ENCODE measurements at places on chromosomes 4 and X.

- no peak for DNase-seq
Measured at GRCh38 chr4:6924361-6924779, 14.7 kb downstream of the TBC1D14 start.

GRCh38 chr4:165005352-165005925, 26.4 kb upstream of the TRIM60 start:
- DNase-seq: no peak

DNA sequence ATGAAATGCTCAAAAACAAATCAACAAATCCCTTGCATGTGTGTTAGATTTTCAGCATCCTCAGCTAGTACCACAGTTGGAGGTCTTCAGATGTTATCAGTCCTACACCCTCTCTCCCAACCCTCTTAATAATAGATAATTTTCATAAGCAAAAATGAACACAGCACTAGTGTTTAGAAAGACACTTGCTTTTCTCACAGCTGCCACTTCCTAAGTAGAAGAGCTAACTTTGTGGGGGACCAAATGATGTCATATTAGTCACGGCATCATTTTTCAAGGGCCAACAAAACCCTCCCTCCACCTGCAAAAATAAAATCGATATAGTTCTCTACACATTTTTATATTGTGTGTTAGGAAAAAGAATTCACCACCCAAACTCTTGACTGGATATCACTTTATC, 163.5 kb upstream of the GYPA start:
- DNase-seq: no peak

DNA sequence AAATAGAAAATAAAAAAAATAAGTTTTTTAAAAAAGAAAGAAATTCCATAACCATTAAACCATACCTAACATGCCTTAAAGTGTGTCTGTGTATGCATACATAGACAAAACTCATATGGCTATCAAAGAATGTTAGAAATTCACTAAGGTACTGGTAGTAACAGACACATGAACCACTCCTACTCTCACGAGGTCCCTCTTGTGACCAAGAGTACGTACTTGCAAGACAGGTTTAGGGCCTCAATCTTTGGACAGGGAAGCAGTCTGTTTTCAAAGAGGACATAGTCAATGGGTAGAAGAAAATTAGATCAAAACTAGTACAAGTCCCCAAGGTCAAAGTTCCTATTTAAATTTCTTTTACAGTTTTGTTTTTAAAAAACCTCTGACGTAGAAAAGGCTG, 117.3 kb downstream of the CHM start:
- DNase-seq: no peak

DNA sequence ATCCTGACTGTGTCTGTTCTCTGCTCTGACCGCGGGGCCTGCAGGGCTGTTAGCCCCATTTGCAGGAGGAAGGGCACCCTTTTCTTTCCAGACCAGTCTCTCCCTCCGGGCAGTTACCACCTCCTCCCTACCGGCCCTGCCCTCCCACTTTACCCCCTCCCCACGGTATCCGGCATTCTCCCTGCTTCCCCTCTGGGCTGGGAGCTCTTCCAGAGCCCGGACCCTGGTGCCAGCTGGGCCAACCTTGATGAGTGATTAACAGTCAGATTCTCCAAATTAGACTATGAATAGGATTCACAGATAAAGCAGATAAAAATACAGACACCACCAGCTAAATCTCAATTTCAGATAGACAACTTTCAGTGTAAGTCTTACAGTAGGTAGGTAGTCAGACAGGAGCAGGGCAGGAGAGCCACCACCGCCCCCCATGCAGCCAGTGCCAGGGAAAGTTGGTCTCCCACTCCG, 23.4 kb upstream of the WFS1 start:
- DNase-seq: no peak

GRCh38 chr4:145852256-145852839, 86.3 kb downstream of the ZNF827 start:
- no peak for DNase-seq

DNA sequence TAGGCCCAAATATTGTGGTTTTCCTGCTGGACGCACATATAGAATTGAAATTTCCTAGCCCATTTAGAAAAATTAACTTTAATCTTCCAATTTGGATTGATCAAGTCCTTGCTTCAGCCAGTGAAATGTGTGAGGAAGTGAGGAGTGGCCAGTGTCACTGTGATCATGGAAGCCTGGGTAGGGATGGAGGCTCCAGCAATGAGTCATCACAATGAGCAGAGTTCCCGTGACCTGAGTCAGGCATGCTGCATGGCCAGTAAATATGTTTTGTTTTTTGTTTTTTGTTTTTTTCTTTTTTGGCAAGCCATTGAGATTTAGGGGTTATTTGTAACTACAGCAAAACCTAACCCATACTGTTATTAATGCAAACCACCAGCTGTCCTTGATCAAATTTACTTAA, 52.1 kb downstream of the IDS start:
- peak; percentile 2 for DNase-seq

GRCh38 chr4:2417226-2417764, 1.1 kb downstream of the ZFYVE28 start:
- no peak for DNase-seq
